ENCODE measurements at places on chromosomes 4 and X. TPM values are rescaled to one million over a fixed set of nuclear protein-coding genes. Genes with fewer than 3 reads are reported as not detected.

The F8A3 gene
- 0.02 TPM for polyA plus RNA-seq

The RHOXF2 gene
- polyA plus RNA-seq: not detected

The RNF128 gene
- 1.3 TPM for polyA plus RNA-seq

The LRCH2 gene
- polyA plus RNA-seq: not detected

The F9 gene
- not detected for polyA plus RNA-seq

The ZNF185 gene
- 15.3 TPM for polyA plus RNA-seq

The GPR143 gene
- 1.3 TPM for polyA plus RNA-seq

The SPIN2B gene
- polyA plus RNA-seq: 4.0 TPM

The ADGRA3 gene
- 13.5 TPM for polyA plus RNA-seq

The SLITRK4 gene
- not detected for polyA plus RNA-seq

The SPANXN3 gene
- polyA plus RNA-seq: not detected

The TMEM185A gene
- 11.9 TPM for polyA plus RNA-seq

The ESX1 gene
- polyA plus RNA-seq: not detected

The P2RY10 gene
- not detected for polyA plus RNA-seq

The COL4A5 gene
- polyA plus RNA-seq: 7.4 TPM

The NXF3 gene
- not detected for polyA plus RNA-seq

Data from foreskin keratinocyte (primary cell).